Kidney glomerular epithelial cell (primary cell): ENCODE measurements at places on chromosomes 16 and 17.

DNA sequence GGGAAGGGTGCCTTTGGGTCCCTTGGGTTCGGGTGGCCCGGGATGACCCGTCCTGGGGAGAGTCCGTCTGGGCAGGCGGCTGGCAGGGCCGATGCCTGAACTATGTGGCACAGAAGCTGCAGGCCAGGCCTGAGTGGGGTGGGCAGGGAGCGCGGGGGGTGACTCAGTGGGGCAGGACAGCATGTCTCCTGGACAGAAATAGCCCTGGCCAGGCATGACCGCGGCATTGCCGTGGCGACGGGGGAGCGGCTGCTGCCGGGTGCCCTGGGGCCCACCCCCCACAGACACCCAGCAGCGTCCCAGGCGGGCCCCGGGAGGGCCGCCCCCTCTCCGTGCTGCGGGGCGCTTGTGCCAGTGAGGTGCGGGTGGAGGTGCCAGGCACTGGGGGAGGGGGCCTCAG is 1.8 kb upstream of the C1QTNF8 start:
- no peak for DNase-seq

GRCh38 chr16:85916141-85916890 is 17.4 kb downstream of the IRF8 start:
- no peak for DNase-seq

DNA sequence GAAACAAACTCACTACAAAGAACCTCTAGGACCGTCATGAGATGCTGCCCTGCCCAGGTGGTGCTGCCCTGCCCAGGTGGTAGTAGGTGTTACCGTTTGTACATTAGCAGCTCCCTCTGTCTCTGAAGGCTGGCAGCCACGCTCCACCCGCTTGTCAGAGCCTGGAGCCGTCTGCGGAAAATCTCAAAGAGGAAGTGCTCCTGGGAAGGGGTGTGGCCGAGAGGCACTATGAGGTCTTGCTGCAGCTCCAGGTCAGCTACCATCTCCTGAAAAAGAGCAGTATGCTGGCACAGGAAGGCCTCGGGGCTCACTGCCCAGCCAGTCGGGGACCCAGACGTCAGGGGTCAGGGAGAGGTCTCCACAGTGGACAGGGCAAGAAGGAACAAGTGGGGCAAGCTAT is 28.3 kb downstream of the ZNF276 start:
- no peak for DNase-seq

DNA sequence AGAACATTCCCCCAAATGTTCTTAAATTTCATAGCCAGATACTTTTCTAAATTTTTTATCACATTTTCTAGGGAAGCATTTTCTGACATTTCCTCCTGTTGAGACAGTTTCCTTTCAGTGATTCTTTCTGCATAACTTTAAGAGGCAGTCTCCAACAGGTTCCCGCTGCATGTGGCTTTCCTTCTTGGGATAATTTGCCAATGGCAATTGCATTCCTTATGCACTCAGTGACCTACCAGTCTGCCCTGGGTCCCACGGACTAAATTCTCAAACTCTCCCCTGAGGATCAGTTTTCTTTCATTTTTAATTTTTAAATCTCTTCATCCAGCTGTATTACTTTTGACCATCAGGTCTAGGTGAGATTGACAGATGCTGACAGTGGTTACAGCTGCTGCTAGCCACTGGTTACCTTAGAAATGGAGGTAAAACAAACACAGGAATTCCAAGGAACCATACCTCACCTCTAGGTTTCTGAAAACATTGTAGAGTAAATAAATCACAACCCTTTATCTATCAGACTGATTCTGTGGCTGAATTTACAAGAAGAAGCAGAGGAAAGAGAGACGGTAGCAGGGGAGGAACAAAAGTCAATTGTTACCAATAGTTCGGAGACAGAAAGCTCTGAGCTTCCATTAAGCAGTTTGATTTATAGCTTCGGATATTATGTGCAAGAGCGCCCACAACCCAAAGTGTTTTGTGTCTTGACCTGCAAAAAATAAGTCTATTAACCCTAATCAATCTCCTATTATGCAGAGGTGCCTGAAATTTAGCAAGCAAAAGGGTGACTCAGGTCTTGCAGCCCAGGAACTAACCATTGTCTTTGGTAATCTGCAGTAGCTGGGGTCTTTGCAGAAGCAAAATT is 216.0 kb downstream of the PMP22 start:
- no peak for DNase-seq

GRCh38 chr17:1769822-1770477 is 8.1 kb downstream of the SERPINF1 start:
- no peak for DNase-seq

- DNase-seq: no peak
These were observed 178.9 kb downstream of the MYO1D start for GRCh38 chr17:32697728-32698625.

GRCh38 chr17:43129671-43130010 is 4.5 kb upstream of the BRCA1 start:
- DNase-seq: no peak
